ENCODE measurements at places on chromosomes 12 and 14.

GRCh38 chr12:131827961-131828534 lies at the start of gene MMP17:
TSS of gene MMP17 (plus strand) at chr12:131828393. CDS start at chr12:131828495, 102 bp downstream.
- no peak for DNase-seq

- no peak for DNase-seq
Measured at GRCh38 chr14:59688224-59689170, 111.9 kb upstream of the CCDC175 start.

GRCh38 chr12:39368096-39368495 lies 74.8 kb downstream of the KIF21A start:
- DNase-seq, result no peak

GRCh38 chr12:127685931-127686330 lies 581.0 kb upstream of the TMEM132C start:
- DNase-seq, result no peak

- no peak for DNase-seq
Measured at GRCh38 chr14:74595006-74595735, 16.9 kb downstream of the LTBP2 start.

DNA sequence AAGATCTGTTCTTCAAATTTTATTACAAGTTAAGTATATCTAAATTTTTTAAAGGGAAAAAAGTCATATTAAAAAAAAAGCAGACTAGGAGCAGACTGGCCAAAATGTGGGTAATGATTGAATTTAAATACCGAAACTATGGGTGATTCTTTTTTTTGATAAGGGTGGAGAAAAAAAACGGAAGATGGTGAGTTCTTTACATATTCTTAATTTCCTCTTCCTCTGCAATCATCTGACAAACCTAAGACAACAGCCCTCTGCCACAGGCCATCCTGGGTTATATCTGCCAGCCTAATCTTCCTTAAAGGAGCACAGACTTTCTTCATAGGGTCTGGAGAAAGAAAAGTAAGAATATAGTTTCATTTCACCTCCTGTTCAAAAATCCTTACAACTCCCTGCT lies 108.0 kb downstream of the PPP2R5E start:
- no peak for DNase-seq

DNA sequence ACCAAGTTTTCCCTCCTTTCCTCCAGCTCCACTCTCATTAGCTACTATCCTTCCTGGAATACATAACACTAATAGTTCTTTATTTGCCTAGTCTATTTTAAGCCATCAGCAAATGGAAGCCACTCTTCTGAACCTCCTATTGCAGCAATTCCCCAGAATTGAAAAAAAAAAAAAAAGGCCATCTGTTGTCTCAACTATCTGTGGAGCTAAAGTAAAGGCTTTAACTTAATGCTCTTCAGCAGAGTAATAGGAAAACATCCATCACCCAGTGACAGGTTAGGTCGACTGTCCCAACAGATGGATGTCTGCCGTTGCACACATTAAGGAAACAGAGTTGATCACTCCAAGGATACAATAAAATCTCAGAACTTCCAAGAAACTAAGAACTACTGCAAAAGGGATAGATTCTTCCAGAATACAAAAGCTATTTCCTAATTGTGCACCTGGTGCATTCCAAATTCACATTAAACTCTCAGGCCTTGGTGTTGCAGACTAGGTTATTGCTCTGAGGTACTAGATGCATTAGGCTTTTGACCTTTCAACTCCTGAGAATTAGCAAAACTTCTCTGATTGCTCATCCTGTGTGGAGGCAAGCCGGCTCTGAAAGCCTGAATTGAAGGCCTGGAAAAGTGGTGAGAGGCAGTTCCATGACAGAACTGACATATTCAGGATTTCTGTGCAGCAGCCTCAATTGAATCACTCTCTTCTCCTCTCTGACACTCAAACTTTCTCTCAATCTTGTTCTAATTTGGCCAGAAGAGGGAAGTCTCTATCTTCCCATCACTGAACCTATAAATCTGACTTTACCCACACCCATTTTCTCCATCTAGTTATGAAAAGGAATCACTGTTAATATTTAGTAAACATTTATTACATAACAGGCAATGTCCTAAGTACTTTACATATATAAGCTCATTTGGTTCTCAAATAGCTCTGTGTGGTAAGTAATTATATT lies 238.4 kb upstream of the HMGA2 start:
- DNase-seq, result no peak

DNA sequence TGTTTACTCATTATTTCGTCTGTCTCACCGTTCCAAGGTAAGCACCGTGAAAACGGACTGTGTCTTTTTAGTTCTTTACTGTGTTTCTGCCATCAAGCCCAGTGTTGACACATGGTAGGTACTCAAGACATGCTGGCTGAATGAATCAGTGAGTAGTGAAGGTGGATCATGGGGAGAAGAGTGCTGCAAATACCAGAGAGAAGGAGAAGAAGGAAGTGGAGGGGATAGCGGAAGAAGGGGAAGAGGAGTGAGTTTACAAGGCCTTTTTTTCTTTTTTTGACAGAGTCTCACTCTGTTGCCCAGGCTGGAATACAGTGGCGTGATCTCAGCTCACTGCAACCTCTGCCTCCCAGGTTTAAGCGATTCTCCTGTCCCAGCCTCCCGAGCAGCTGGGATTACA lies 54.6 kb downstream of the ETV6 start:
- no peak for DNase-seq

DNA sequence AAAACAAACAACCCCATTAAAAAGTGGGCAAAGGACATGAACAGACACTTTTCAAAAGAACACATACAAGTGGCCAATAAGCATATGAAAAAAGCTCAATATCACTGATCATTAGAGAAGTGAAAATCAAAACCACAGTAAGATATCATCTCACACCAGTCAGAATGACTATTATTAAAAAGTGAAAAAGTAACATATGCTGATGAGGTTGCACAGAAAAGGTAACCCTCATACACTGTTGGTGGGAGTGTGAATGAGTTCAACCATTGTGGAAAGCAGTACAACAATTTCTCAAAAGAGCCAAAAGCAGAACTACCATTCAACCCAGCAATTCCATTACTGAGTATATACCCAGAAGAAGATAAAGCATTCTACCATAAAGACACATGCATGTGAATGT lies 18.2 kb downstream of the PDE6H start:
- no peak for DNase-seq

- DNase-seq, result no peak
Measured at GRCh38 chr14:98999901-99000300, 272.1 kb downstream of the BCL11B start.

GRCh38 chr12:6948873-6949594 lies 2.1 kb upstream of the PTPN6 start:
- no peak for DNase-seq
